ENCODE measurements at places on chromosomes 1 and 21.

GRCh38 chr21:25676451-25676850 lies 37.4 kb downstream of the JAM2 start:
- no peak for DNase-seq

DNA sequence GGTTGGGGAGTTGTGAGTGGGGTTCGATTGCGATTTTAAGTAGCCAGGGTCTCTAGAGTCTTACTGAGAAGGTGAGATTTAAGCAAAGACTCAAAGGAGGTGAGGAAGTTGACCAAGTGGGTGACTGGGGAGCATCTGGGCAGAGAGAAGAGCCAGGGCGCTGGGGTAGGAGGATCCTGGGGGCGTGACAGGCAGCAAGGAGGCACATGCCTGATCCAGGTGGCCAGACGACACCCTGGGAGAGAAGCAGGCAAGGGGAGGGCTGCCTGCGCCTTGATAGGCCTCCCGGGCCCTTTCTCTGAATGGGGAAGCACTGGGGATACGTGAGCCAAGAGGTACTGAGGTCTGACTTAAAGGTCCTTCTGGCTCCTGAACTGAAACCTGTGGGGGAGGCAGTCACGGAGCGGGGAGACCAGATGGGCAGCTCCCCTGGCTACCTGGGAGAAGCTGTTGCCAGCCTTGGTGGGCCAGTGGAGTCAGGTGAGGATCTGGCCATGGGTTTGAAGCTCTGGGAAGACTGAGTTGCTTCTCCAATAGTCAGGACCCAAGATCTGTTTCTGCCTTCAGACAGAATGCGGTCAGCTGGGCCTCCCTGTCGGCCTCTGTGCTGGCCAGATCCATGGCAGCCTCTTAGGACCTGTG lies 5.4 kb downstream of the ZBTB48 start:
- DNase-seq: no peak

DNA sequence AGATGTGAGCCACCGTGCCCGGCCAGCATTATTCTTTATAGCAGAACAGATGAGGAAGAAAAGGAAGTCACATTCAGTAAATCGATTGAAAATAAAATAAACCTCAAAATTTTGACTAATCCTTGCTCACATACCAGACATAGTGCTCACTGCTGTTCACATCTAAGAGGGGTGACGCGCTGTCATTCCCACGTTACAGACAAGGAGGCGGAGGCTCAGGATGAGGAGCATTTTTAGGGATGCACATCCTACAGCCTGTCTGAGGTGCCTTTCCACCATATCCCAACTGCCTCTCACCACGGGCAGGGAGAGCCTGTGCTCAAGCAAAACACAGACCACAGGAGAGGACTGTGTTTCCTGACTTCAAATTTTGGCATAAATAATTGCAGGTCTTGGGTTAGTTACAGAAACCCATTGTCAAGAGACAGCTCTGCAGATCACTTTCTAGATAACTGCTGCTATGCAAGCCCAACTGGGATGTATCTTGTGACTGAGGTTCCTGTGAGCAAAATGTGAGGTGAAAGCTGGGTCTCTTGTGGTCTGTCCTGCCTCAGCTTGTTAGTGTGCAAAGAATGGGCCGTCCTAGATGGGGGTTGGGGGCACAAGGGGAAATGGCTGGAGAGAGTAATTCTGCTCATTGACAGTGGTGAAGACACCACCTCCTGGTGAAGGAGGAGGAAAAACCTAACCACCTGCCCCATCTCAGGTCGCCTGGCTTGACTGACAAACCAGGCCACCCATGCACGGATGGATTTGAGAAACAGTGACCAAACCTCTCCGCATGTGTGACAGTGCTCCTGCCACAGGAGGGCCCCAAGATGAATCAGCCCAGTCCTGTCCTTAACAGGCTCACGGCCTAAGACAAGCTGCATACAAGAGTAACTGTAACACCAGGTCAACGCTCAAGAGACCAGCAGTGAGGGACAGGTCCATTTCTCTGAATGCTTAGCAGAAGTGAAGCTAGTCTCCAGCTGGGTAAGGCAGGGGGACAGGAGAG lies 8.2 kb downstream of the TNN start:
- no peak for DNase-seq

- DNase-seq: no peak
These were observed 13.6 kb downstream of the INAVA start for GRCh38 chr1:200908191-200908868.

- DNase-seq: no peak
These were observed 10.8 kb downstream of the GPR3 start for GRCh38 chr1:27403065-27403726.

DNA sequence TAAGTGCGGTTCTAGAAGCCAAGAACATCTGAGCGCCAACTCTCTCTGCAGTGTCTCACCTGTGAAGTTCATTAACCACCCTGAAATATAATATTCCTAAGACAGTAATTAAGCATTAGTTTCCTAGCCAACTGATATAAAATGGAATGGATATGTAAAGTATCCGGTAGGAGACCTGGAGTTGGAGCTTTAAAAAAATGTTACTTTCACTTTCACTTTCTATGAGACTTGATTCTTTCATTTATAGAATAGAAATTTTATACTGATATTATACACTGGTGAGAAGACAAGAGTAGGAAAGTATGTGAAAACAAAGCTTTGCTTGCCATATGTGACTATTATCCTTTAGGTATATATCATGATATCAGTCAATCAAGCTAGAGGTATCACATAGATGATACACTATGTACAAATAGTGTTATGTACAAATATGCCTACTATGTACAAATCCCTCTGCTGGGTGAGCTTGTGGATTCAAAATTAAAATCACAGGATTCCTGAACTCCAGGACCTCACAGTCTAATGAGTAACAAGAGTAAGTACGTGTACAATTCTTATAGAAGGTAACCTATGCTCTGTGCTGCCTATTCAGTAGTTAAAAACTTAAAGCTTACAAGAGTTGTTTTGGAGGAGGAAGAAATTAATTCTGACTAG lies 934.2 kb downstream of the TTLL7 start:
- no peak for DNase-seq

- DNase-seq: peak; percentile 77
These were observed 12.0 kb downstream of the UBE2Q1 start for GRCh38 chr1:154546264-154547063.

DNA sequence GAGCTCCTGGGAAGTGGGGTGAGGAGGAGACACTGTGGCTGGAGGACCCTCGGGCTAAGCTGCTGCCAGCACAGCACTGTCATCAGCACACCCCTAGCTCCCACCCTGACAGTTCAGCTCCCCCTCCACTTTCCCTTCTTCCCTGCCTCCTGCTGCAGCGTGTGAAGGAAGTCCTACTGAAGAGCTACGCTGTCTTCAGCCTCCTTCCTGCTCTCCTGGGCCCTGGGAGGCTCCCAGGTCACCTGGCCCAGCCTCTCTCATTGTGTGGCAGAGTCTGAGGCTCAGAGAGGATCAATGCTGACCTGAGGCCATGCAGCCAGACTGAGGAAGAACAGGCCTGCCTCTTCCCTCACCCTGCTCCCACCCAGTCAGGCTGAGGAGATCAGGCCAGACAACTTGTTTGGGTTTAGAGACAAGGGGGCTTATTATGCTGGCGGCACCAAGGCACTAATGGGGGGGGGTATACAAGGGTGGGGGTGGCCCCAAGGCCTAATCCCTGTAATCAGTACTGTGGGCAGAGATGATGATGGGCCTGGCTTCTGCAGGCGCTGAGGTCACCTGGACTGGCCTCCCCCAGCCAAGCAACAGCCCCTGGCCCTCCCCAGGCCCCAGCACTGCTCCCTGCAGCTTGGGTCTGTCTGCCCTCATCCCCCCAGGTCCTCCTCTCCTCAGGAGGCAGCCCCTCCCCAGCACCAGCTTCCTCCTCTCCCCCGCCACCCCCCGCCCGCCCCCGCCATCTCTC lies 9.1 kb downstream of the NES start:
- no peak for DNase-seq

DNA sequence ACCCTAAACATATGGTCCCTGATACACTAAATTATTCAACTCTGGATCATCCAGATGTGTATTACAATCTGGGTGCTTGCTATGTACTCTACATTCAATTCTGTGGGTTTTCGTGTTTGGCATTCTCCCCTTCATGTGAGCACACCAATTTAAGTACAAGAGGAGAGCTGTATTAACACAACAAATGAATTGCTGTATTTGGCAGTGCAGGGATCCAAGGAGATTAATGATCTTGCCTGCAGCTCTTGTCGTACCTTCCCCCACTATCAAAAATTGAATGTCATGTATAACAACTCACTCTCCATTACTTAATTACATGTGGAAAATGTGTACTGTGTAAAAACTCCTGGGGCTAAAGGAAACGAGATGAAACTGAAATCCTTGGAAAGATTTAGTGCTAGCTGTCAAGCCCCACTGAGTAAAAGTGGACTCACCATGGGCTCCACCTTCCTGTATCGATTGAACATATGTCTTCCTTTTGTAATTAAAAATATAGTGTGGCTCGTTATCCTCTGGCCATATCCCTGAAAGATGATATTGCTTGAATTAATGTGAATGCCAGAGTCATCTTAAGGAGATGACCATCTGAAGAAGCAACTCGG lies 172.2 kb upstream of the L1TD1 start:
- DNase-seq: peak; percentile 20

DNA sequence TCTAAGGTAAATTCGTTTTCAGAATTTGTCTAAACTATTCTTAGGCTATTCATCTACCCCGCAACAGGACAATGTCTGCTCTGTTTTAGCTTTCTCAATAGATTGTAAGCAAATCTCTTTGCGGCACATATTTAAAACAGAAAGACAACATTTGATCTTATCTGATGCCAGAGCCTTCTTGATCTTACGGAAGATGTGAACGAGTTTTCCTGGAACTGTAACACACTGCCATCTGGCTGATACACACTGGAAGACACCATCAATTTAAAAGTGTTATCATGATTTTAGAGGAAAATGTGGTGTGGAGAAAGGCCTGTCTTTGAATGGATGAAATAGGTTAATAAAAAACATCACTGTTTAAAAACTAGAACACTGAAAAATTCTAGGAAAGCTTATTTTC lies 36.1 kb downstream of the COA6 start:
- DNase-seq: peak; percentile 10

GRCh38 chr1:36116901-36117300 lies 8.1 kb downstream of the COL8A2 start:
- no peak for DNase-seq

DNA sequence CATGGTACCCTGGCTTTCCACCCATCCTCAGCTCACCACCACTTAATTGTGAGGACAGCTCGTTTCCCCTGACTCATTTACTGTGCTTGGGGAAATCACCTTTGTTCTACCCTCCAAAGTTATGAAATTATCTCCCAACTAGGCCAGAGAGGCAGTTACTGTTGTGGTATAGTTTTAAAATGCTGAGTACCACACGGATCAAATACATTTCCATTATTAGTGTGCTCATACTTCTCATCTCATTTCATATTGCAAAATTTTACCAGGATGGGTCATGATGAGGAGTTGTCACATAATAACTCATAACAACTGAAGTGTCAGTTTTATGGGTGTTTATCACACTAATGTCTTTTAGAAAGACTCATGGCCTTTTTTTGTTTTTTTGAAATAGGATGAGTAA lies 9.2 kb upstream of the OR2B11 start:
- DNase-seq: no peak

GRCh38 chr1:21625390-21626190 lies 43.6 kb downstream of the RAP1GAP start:
- no peak for DNase-seq

GRCh38 chr1:32969566-32969965 lies 5.0 kb upstream of the RNF19B start:
- DNase-seq: no peak

- DNase-seq: no peak
These were observed 285.4 kb upstream of the USP25 start for GRCh38 chr21:15444118-15444960.

DNA sequence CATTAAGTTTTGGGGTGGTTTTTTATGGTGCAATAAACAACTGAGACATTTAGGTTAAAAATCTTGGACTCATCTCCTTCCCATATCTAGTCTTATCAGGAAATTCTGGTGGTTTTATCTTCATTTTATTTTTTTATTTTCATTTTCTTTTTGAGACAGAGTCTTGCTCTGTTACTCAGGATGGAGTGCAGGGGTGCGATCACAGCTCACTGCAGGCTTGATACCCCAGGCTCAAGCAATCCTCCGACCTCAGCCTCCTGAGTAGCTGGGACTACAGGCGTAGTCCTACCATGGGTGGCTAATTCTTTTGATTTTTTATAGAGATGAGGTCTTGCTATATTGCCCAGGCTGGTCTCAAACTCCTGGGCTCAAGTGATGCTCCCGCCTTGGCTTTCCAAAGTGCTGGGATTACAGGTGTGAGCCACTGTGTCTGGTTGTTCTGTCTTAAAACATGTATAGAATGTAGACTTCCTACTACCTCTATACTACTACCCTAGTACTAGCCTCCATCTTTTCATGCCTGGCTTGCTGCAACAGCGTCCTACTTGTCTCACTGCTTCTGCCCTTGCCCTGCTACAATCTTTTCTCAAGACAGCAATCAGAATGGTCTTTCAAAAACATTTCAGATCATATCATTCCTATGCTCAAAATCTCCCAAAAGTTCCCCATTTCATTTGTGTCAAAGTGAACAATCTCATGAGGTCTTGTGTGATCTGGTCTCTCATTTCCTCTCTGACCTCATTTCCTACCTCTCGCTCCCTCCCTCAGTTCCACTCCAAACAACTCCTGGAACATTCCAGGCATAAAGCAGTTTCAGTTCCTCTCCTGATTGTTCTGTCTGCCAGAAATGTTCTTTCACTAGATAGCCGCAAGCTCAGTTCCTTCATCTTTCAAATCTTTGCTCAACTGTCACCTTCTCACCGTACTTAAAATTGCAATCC lies 5.9 kb upstream of the FCGR2A start:
- DNase-seq: no peak

DNA sequence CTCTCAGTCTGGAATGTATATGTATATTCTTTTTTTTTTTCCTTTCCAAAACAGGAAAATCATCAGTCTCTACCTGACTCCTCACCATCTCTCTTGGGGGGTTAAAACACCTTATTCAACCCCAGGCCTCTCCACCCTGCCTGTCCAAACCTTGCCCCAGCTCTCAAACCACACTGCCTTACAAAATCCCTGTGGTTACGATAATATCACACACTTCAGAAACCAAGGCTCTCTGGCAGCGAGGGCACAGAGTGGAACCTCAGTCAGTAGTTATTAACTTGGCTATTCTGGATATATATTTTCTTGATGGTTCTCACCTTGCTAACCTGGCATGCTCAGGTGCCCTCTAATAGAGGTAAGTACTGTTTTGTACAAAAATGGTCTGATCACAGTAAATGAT lies 24.7 kb downstream of the KIAA0040 start:
- DNase-seq: no peak

DNA sequence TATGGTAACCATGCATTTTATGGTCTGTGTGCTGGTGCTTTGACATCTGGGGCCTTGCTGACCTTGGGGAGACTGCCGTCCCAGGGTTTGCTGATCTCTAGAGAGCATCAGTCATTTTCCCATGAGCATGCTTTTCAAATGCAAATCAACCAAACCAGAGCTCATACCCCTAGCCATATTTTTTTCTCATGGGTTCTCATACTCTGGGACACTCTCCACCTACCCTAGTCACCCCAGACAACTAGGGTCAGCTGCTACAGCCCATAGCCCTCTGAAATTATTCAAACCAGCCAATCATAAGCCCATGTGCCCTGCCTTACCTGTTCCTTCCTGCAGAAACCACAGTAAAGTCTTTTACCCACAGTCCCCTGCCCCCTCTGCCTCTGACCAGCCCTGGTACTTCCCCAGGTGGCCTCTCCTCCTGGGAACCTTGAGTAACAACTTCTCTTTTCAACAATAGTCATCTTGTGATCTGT lies 132.0 kb downstream of the MAP3K21 start:
- no peak for DNase-seq

GRCh38 chr1:180836449-180836848 lies 76.2 kb upstream of the KIAA1614 start:
- DNase-seq: no peak

- DNase-seq: peak; percentile 85
These were observed 5.2 kb upstream of the FCER1G start for GRCh38 chr1:161209790-161210409.

Data from A673 (cell line).